ENCODE measurements at places on chromosomes 1 and 21.

GRCh38 chr21:45517249-45518065 lies 24.8 kb downstream of the SLC19A1 start:
- peak; percentile 50 for DNase-seq
- no peak overlapping the region for H3K4me3 ChIP-seq
- H3K27ac ChIP-seq: no peak overlapping the region
- H3K4me1 ChIP-seq: peaks cover 30% of the 10 kb centered on the region
- H3K36me3 ChIP-seq: peaks cover 97% of the 10 kb centered on the region
- H3K27me3 ChIP-seq: no peaks in the 10 kb centered on the region

DNA sequence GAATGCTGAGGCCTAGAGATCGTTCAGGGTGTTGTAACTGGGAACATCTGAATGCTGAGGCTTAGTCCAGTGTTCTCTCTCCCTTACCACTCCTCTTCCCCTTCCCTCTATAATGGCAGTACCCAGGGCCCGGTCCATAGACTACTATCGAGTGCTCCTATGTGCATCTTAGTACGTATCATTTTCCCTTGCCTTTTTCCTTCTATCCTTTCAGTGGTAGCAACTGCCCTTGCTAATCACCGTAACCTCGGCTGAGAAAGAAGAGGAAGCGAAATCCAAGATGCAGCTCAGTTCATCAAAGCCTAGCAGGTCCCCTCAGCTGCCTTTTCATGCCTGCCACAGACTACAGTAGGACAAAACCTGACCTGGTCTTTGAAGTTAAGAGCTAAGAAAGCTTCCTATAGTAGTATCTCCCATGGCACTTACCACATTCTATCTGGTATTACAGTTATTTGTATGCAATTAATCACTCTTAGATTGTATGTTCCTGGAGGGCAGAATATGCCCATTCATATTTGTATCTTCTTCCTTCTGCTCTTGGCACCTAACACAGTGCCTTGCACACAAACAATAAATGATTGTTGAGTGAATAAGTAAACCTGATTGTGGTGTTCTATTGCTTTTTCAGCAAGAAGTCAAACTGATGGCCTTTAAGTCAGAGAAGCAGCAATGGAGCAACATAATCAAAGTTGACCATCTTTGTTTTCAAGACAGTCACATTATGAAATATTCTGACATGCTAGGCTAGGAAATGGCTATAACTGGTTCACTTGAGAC lies 22.4 kb downstream of the CNIH4 start:
- no peak overlapping the region for H3K27ac ChIP-seq
- H3K4me3 ChIP-seq: no peak overlapping the region
- H3K36me3 ChIP-seq: peaks cover 34% of the 10 kb centered on the region
- no peaks in the 10 kb centered on the region for H3K27me3 ChIP-seq

DNA sequence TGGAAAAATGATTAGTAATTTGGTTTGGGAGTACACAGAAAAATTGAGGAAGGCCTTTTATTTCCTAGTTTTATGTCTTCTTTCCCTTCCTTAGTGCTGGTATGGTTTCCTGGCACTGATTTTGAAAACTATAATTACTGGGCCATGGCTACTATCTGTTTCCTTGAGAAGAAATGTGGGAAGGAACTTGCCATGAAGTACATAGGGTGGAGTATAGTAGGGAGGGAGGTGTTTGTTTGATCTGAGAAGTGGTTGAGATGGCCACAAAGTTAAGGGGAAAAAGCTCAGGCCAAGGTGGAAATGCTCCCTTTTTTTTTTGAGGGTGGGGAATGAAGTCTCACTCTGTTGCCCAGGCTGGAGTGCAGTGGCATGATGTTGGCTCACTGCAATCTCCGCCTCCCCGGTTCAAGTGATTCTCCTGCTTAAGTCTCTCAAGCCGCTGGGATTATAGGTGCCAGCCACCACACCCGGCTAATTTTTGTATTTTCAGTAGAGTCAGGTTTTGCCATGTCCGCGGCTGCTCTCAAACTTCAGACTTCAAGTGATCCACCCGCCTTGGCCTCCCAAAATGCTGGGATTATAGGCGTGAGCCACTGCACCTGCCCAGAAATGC lies 11.3 kb downstream of the HJV start:
- H3K27ac ChIP-seq: peak overlapping the region; percentile 25
- peaks cover 11% of the 10 kb centered on the region for H3K4me1 ChIP-seq
- no peaks in the 10 kb centered on the region for H3K36me3 ChIP-seq
- DNase-seq: no peak
- no peaks in the 10 kb centered on the region for H3K27me3 ChIP-seq
- no peak overlapping the region for H3K4me3 ChIP-seq

- H3K4me3 ChIP-seq: no peak overlapping the region
- no peaks in the 10 kb centered on the region for H3K27me3 ChIP-seq
- no peak overlapping the region for H3K27ac ChIP-seq
- DNase-seq: no peak
- no peaks in the 10 kb centered on the region for H3K36me3 ChIP-seq
Observed at GRCh38 chr1:244869364-244869827, 5.1 kb upstream of the HNRNPU start.

DNA sequence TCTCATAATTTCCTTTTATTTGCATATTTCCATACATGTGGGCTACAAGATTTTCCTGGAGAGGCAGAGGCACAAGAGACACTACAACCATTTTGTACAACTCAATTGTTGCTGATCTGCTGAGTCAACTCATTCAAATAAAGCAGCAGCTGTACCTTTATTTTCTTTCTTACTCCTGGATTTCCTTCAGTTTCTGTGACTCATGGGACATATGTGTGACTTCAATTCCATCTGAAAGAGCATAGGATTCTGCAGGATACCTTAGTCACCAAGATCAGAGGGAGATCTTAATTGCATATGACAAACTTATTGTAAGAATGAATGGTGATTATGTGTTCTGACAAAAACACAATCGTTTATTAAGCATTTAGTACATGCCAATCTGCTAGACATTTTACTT lies 2219.4 kb downstream of the NCAM2 start:
- no peaks in the 10 kb centered on the region for H3K27me3 ChIP-seq
- H3K4me1 ChIP-seq: no peaks in the 10 kb centered on the region
- H3K4me3 ChIP-seq: no peak overlapping the region
- no peak for DNase-seq
- no peak overlapping the region for H3K27ac ChIP-seq

Data from K562 (cell line).